Activated CD8-positive, alpha-beta memory T cell treated with anti-CD3 and anti-CD28 coated beads, Interleukin-2, amount 50 U/mL, for 4 hours (primary cell): ENCODE measurements at places on chromosomes 11 and 22.

- DNase-seq = no peak
Observed at GRCh38 chr11:15349413-15349812, 234.7 kb downstream of the INSC start.

DNA sequence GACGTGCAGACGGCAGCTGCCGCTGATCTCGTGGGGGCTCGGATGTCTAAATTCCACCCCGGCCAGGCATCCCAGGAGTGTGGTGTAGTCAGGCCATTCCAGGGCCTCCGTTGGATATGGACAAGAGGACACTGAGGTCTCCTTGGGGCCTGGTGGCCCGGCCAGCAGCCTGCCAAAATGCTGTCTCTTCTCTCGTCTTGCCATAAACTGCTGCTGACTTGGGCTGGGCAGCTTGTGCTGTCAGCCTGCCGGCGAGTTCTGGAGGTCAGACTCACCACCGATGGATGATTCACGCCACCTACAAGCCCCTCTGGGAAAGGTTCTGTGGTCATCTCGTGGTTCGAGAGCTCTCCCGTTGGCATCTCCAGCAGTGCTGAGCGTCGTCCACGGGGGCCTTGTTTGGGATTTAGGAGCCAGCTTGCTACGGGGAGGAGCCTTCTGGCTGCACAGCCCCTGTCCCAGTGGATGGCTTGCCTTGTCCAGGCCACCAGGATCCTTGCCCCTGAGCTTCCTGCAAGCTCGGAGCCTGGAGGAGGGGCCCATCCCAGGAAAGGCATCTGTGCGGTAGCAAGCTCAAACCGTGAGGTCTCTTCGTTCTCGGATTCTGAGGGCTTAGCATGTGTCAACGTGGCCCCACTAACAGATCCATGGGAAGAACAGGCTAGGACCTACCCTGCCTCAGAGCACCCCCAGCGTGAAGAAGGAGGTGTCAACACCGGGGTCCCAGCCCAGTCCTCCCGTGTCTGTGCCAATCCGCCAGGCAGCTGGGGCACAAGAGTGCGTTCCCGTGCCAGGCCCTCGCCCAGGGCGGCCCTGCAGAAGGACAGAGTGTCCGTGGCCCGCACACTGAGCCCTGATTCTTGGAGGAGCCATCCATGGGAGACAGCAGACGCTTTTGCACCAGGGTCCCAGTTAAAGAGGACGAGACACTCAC, 1114.1 kb downstream of the BRD1 start:
- DNase-seq = no peak

GRCh38 chr11:86068138-86068871, 579 bp downstream of the PICALM start:
- DNase-seq = no peak

DNA sequence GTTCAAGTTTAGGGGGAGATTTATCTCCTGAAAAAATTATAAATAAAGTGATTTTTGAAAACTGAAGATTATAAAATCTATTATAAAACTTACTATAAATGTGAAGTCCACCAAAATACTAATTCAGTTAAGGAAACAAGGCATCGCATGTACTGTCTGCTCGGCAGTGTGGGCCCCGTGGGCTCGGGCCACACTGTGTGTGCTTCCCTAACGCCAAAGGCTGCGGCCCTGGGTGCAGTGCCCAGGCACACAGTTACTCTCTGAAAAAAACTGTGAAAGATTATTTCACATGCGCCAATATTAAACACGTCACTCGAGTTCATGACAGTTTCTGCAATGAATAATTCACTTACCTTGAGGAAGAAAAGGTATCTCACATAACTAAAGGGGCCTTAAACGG, 39.8 kb downstream of the BRD1 start:
- DNase-seq = no peak

- DNase-seq = no peak
Observed at GRCh38 chr22:47210686-47211085, 448.2 kb downstream of the TBC1D22A start.

- no peak for DNase-seq
Observed at GRCh38 chr22:47457021-47457420, 694.6 kb downstream of the TBC1D22A start.

DNA sequence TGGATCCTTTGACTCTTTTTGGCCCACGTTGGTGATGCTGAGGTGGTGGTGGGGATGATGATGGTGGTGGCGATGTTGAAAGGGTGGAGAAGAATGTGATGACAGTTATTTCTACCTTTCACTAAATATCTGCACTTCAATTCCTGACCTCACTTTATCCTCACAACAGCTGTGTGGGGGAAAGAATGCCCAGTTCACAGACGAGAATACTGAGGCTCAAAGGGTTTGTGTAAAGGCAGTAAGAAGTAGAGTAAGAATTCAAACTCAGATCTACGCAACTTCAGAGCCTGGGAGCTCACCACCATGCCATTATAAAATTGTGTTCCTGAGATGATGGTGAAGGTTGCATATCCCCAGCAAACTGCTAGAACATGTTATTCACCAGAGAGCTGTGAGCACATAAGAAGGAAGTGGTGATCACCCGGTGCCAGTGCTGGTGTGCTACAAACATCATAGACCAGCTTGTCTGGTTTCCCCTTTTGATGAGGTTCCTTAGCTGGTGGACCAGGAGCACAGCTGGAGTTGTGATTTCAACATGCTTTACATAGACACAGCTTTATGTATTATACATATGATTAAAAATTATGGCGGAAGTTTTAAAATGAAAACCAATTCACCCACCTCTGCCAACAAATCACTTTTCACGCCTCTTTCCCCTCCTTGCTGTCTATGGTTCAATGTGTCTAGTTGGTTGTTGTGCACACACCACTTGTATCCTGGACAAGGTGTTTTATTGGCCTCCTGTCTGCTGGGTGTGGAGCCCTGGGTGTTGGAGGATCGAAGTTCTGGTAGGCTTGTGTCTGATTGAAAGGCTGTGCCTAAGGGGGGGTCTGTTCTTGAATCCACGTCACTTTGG, 6.2 kb downstream of the ST14 start:
- no peak for DNase-seq

GRCh38 chr11:83093634-83094033, 21.9 kb upstream of the RAB30 start:
- DNase-seq = no peak

DNA sequence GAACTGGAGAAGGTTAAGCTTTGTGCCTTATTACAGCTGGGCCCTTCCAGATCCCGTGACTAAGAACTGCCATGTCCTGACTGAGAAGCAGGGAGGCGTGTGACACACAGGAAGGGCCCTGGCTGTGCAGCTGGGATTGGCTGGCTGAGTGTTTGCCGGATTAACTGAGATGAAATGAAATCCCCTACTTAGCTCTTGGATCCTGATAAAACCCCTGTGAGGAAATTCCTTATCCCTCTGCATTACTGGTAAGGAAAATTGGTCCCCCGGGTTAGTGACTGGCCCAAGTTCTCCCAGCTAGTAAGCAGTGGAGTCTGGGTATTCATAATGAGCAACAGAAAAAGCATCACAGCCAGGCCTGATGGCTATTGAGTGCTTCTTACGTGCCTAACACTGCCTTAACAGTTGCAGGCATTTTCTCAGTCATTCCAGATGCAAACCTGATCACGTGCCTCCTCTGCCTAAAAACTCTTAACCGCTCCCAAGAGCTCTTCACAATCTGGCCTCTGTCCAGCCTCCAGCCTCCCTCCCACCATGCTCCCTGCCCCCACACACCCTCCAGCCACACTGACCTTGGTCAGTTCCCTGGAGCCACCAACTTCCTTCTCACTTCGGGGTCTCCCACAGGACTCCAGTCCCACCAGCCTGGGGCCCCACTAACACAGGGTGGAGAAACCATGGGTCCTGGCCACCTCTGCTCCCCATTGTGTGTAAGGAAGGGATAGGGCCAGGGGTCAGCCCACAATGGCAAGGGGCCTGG, 37.8 kb downstream of the ARRB1 start:
- no peak for DNase-seq

- DNase-seq = no peak
Observed at GRCh38 chr11:128830290-128831173, 36.6 kb downstream of the KCNJ1 start.

DNA sequence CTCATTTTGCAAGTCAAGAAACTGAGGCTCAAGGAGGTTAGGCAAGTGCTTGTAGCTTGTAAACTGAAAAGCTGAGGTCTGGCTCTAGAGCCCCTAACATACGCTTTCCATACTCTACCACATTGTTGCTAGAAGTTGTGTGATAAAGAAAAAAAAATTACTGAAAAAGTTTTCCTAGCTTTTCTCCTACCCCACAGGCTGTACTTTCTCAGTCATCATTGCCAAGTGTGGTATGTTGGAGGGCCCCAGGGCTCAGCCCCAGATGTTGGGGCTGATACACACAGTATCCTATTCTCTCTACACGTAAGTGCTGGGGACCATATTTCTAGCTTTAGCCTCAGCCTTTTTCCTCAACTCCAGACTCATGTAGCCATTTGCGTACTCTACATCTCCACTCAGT, 16.0 kb downstream of the KREMEN1 start:
- DNase-seq = no peak

DNA sequence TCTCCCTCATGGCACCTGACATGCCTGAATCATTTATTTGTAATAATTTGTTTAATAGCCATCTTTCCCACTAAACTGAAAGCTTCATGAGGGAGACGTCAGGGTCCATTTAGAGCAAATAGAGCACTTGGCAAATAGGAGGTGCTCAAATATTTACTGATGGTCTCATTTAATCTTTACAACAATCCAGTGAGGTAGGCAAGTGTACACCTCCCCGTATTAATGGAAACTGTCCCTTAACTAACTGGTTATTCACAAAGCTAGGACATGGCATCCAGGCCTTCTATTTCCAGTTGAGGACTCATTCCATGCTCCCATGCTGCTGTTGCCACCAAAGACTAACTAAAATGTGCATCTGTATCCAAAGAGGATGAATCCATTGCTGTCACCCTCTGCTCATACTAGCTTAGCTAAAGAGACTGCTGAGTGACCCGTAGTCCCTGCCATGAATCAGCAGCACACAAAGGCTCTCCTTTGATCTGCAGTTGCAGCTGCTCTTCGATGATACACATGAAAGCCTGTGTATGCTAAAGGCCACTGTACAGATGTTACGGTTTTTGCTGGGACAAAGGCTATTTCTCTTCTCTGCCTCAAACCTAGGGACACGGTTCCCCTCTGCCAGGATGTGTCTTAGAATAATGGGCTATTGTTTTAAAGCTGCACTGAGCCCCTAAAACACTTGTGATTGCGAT, 82.6 kb downstream of the RAB30 start:
- no peak for DNase-seq

- no peak for DNase-seq
Observed at GRCh38 chr11:28697920-28698827, 590.0 kb downstream of the METTL15 start.
